Ammon's horn (tissue), 1 donor: ENCODE measurements at places on chromosomes 7 and 10.

DNA sequence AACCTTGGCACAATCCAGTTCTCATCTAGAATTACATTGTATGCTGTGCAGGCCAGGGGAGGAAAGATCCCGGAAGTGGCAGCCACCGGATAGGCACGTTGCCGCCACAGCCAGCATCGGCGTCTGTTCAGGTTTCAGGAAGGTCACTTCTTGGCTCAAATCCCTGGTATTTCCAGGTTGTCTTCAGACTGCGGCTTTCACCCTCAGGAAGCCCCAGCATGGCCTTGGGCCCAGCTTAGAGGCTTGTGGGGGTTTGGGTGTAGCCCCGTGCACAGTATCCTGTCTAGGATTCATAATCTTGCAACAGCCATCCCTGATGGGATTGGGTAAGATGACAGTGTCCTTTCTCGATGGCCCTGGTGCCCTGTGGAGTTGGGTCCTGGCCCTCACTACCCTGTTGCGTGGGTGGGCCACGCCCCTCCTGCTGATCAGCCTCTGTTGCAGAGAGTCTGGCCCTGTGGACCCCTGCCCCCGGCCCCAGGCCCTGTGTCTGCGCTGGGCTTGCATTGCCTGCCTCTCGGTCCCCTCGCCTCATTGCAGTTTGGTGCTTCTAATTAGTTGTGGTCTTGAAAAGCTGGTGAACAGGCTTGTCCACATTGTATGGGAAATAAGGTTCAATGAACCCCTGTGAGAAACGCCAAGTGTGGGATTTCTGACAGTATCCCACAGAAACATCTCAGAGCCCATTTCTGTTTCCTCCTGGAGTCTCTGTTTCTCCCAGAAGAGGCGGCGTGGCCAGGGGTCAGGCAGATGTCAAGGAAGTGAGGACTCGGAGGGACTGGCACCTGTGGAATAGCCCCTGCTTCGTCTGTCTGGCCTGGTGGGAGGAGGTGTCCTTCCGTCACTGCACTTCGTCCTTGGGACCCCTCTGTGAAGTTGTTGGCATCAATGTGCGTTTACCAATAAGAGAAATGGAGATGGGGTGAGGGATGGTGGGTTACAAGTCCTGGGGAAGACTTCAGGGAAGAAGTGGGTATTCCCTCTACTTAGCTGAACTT is 77.5 kb downstream of the MGMT start:
- DNase-seq, result no peak

DNA sequence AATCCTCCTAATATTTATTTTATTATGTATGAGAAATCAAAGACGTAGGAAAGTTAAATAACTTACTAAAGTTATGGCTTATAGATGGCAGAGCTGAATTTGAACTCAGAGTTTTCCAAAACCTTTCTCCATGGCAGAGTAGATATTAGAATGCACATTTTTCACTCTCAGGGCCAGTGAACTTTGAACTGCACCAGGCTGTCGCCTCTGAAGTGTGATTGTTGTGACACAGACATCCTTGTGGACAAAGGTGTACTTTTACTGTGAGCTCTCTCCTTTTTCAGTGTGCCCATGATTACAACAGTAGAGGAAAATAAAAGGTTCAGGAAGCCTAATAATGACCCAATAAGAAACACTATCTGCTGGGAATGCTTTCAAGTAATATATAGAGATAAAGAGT is 29.1 kb downstream of the TES start:
- no peak for DNase-seq

DNA sequence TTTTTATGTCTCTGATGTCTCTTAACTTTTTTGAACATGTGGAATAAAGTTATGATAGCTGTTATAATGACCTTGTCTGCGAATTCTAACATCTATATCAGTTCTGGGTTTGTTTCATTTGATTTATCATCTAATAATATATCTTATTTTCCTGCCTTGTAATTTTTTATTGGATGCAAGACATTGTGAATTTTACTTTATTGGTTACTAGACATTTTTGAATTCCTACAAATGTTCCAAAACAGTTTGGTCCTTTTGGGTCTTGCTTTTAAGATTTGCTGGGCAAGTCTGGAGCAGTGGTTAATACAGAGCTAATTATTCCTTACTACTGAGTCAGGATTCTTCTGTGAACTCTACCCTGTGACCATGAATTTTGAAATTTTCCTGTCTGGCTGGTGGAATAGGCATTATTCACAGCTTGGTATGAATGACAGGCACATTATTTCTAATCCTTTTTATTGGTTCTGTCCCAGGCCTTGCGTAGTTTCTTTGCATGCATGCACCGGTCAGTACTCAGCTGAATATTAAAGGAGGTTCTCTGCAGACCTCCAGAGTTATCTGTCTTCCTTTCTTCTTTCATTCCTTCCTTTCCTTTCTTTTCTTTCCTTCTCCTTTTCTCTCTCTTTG is 9.0 kb downstream of the CUTC start:
- DNase-seq, result no peak

DNA sequence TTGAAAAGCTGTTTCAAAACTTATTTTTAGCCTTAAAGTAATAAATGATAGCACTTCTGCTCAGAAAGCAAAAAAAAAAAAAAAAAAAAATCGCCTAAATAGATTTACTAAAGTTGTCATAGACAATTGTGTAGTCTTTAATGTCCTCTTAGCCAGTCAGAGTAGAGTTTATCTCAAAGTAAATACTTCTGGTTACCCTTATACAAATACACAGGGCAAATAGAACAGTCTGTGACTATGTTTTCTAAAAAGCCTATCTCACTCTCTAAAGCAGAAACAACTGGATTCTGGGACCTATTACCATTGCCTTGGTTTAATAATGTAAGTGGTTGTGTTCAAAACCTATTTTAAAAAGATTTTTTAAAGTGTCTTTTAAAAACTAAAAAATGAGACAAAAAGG is 156.2 kb upstream of the THSD7A start:
- DNase-seq, result no peak

- no peak for DNase-seq
These were observed 214.3 kb downstream of the JAZF1 start for GRCh38 chr7:27966219-27966780.

- DNase-seq, result no peak
These were observed 960.5 kb downstream of the GATA3 start for GRCh38 chr10:9015005-9015404.
